ENCODE measurements at places on chromosomes 11 and 22.

GRCh38 chr11:100635194-100635593 is 51.9 kb upstream of the ARHGAP42 start:
- no peak overlapping the region for H3K4me3 ChIP-seq
- no peak overlapping the region for H3K27ac ChIP-seq
- DNase-seq, result no peak
- peaks cover 12% of the 10 kb centered on the region for H3K4me1 ChIP-seq

- H3K4me1 ChIP-seq, result no peaks in the 10 kb centered on the region
- DNase-seq, result no peak
- H3K36me3 ChIP-seq, result no peaks in the 10 kb centered on the region
- no peak overlapping the region for H3K4me3 ChIP-seq
These were observed 392.1 kb downstream of the NTM start for GRCh38 chr11:131762346-131763110.

GRCh38 chr11:125076378-125076945 is 13.4 kb downstream of the SLC37A2 start:
- no peaks in the 10 kb centered on the region for H3K36me3 ChIP-seq
- no peak for DNase-seq
- H3K4me3 ChIP-seq, result no peak overlapping the region

GRCh38 chr11:107549954-107550285 is 15.6 kb downstream of the ALKBH8 start:
- H3K4me1 ChIP-seq, result peaks cover 2% of the 10 kb centered on the region
- DNase-seq, result no peak
- no peak overlapping the region for H3K27ac ChIP-seq
- H3K4me3 ChIP-seq, result no peak overlapping the region
- H3K36me3 ChIP-seq, result no peaks in the 10 kb centered on the region

DNA sequence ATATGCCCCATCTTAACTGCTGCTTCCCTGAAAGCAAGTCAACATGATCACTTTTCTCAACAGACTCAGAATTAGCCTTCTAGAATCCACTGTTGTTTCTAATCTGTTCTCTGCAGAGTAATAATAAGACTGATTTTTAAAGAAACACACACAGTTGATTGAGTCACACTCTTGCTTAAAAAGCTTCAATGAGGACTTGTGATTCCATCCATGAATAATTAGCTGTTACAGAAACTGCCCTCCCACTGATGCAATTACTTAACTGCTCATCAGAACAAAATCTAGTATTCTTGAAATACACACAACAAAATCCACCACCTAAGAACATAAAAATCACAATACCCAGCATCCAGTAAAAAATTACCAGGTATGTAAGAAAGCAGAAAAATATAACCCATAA is 100.5 kb upstream of the TIMP3 start:
- H3K4me3 ChIP-seq, result no peak overlapping the region
- no peaks in the 10 kb centered on the region for H3K36me3 ChIP-seq
- DNase-seq, result no peak
- no peaks in the 10 kb centered on the region for H3K27me3 ChIP-seq
- H3K27ac ChIP-seq, result no peak overlapping the region

Measured in ovary (tissue), 10 donors.